Fibroblast of upper back skin (primary cell): ENCODE measurements at places on chromosomes 6 and 20.

- DNase-seq = no peak
These were observed 296 bp downstream of the DZANK1 start for GRCh38 chr20:18466574-18466893.

DNA sequence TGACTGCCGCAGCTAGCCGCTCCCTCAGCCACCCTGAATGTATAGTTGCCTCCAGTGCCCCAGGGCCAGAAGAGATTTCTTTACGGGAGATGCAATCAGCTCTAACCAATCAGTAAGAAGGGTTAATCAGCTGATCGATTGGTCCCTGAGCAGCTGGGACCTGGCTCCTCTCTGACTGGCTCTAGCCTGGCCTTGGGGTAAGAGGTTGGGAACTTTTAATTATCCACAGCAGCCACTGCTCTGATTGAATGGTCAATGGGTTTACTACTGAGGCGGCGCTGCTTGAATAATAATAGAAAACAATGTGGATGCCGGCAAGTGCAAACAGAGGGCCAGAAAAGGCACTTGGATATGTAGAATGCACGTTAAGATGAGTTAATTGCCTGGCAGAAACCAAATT, 99.8 kb downstream of the TFAP2A start:
- no peak for DNase-seq

- DNase-seq = no peak
These were observed 62.3 kb downstream of the SNX9 start for GRCh38 chr6:157885211-157885788.

DNA sequence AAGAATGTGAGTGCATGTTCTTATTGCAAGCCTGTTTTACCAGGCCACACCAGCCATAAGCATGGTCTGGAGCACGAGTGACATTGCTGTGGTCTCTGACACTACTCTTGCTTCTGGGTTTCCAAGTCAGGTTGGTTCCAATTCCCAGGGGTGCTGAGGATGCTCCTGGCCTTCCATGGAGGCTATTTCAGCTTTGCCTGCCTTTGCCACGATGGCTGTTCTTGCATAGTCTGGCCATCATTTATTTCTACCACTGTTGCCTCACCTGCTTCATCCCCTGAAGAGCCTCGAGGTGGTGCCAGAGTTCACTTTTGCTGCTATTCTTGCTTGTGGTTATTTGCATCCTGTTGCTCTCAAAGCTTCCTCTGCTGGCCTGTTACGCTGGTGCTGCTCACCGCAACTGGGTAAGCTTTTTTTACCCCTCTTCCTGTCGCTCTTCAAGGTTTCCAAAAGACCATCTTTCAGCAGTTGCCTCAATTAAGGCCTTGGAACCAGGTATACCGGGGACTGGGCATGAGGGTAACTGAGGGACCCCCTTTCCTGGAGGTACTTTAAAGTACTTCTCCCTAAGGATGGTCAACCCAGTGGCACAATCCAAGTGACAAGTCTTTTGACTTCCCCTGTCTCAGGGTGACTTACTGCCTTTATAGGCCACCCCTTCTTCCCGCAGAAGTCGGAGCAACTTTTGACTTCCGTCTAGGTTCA, 64.5 kb downstream of the AKAP7 start:
- peak; percentile 73 for DNase-seq

- DNase-seq = peak; percentile 87
These were observed 288.8 kb downstream of the BTBD9 start for GRCh38 chr6:38350942-38351341.

GRCh38 chr20:33556246-33556645, 66.3 kb downstream of the CBFA2T2 start:
- DNase-seq = no peak

DNA sequence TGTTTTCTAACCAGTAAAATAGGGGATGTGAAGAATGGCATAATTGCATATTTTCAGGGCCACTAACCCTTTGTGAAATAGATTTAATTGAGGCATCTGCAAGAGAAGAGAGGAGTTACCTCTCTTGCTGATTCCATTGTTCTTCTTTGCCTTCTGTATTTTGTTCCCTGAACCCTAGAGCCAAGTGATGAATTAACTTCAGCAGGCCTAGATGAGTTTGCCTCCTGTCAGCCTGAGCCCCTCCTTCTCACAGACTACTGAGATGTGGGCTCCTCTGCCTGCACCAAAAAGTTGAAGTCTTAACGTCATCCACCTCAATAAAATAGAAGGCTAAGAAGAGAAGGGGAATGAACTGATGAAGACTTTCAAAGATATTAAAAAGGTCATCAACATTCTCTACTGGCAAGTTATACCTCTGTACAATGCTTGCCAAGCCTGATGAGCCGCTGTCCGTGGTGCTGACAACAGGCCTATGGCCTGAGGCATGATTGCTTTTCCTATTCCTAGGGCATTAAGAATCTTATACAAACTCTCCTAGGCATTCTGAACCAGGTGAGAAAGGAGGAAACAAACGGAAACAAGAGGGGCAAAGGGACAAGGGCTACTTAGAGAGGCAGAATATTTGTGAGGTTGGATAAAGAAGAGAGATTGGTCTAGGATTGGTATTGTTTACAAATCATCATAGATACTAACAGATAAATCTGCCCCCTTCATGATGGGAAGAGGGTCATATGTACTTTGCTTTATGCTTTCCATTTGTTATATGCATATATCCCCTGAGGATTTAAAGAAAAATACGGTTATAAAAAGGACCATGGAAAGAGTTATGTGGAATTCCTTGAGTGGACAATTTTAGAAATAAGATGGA, 46.8 kb downstream of the CD24 start:
- peak; percentile 47 for DNase-seq

- no peak for DNase-seq
These were observed 222.2 kb upstream of the PRSS16 start for GRCh38 chr6:27025351-27025750.

DNA sequence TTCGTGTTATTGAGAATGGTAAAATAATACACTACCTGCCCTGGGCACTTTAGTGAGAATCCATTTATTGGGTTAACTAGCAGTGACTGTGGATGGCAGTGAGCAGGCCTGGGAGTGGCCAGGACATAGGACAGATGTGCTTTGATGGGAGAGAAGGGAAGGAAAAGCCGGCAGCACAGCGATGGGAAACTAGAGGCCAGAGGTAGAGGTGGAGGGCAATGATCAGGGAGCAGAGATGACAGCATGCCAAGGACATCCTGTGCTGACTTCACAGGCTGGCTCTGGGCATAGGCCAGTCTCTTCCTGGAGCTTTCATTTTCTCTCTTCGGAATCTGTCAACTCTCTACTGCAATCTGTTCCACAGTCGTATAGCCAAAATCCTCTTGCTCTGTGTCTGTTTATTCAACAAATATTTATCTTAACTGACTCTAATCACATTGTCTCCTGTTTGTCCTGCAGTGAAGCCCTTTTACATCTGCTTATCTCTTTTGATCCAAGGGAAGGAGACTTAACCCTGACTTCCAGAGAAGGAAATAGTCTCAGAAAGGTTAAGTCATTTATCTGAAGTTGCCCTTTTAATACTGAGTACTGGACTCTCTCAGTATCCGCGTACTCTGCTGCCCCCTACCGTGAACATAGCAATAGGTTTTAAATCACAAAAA, 18.4 kb upstream of the MMP24 start:
- DNase-seq = peak; percentile 69

GRCh38 chr20:51259455-51259854, 236.5 kb upstream of the KCNG1 start:
- no peak for DNase-seq

DNA sequence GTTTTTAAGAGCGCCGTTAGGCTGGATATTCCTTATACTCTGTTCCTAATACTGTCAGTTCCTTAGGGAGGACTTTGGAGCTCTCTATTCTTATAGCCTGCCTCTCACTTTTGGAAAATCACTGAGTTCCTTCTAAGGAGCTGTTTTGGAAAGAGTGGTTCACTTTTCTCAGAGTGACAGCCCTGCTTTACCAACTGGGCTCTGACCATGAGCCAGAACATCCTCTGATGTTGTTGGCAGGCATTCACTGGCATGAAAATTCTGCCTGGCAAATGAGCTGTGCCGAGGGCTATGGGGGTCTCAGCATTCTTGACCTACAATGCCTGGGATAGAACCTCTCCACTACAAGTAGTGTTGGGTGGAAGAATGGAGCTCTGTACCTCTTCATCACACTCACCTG, 14.9 kb upstream of the SEMG1 start:
- DNase-seq = no peak

DNA sequence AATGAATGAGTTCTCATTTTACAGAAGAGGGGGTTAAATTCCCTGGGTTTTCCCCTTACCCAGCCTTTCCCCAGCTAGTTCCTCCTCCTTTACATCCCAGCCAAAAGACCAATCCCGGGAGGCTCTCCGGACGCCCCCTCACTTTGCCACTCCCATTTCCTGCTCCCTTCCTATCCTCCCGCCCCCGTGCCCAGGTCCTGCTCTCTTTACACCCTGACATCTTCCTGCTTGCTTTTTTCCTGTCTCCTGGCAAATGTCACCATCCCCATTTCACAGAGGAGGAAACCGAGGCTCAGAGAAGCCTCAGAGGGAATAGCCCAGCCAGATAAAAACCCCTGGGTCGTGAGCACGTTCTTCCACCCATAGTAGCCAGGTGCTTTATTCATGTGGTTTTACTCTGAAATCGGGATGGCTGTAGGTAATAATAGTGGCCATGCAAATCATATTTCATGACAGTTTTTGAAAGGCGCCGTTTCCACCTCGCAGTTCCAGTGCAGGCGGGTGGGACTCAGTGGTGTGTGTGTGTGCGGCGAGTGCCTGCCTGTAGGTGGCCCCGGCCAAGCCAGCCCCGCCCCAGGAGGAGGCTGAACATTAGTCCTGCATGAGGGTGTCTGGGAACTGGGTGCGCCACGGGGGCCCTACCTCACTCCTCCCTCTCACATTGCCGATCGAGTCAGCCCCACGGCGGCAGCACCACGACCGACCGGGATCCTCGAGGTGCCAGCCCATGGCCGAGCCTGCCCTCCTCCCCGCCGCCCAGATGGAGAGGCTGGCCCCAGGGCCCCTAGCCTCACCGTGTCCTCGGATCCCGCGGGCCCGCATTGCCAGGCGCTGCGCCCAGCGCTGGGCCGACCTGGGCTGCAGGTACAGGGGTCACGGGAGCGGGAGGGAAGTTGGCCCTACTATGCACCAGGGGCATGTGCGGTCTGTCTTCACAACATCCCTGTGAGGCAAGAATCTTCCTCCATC, at the start of gene ARHGAP40:
ARHGAP40 (plus strand) TSS at position 594 of the 969 bp plus-strand sequence.
- no peak for DNase-seq

- no peak for DNase-seq
These were observed 20.8 kb upstream of the CHRNA4 start for GRCh38 chr20:63381781-63382431.

- no peak for DNase-seq
These were observed 28.3 kb upstream of the NHSL1 start for GRCh38 chr6:138527411-138528088.

- no peak for DNase-seq
These were observed 182.4 kb downstream of the ISM1 start for GRCh38 chr20:13403453-13403852.

DNA sequence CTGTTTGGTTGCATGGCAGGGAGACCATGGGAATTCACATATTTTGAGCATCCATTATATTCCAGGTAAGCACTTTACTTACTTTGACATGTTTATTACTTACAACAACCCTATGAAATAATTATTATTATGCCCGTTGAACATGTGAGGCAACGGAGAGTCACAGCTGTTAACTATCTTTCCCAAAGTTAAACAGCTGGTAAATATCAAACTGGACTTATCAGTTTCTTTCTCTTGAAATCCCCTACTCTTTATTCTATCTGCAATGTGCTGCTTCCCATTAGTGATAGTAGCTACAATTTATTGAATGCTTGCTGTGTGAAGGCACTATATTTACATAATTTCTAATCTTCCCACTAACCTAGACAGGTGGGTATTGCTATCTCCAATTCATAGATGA, 847.7 kb upstream of the MAP3K7 start:
- no peak for DNase-seq

GRCh38 chr6:137937834-137938233, 70.8 kb downstream of the TNFAIP3 start:
- DNase-seq = no peak

DNA sequence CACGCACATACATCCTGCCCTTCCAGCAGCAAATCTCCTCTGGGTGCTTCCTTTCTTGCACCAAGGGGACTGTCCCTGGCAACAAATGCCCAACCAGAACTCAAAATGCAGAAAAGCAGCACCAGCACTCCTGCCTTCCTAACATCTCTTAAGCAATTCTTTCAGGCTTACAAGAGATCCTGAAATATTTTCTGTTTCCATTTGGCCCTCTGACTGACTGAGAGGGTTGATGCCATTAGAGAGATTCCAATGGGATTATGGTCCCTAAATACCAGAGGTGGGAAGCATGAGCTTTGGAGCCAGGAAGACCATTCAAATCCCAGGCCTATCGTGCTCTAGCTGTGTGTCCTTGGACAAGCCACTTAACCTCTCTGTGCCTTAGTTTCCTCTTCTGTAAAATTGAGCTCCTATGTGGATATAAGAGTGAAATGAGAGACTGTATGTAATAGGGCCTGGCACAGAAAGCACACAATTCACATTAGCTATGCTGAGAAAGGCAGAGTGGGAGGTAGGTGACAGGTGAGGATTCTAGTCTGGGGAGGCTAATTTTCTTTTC, 56.8 kb downstream of the PRDM1 start:
- DNase-seq = peak; percentile 27

DNA sequence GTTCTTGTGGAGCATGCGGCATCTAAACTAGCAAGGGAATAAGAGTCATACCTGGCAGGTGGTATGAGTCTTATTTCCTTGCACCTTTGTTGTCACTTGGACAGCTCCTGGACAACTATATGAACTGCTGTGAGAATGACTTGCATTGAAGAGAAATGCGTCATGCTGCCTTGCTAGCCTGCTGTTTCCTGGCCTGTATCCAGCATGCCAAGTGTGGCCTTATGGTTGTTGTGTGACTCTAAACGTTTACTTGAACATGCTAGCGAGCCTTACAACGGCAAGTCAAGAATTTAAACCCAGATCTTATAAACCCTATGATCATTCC, 90.4 kb downstream of the CEP162 start:
- peak; percentile 64 for DNase-seq

DNA sequence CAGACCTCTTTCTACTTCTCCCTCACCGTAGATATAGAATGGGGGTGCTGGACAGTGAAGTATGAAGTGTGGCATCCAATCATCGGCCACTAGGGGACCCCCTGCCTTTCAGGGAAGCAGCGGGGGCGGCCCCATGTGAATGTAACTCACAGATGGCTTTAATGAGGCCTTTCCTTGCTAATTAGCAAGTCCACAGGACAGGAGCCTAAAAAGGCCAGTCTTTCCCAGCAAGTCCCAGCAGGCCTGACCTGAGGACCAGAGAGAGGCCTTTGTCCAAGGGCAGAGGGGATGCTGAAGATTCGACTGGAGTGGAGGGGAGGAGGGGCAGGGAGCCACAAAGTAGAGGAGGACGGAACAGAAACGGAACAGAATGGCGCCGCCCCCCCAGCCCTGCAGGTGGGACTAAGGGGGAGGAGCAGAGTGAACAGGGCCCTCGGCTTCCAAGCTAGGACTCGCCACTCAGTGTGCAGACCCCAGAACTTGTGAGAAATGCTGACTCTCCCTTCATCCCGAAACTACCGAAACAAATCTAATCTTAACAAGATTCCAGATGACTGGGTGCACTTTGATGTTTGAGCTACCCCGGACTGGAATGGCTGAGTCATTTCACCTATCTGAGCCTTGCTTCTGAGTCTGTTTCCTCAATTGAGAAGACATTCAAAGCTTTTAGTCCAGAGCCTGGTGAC, 5.8 kb downstream of the C6orf132 start:
- DNase-seq = peak; percentile 76
